ENCODE measurements at places on chromosomes 3 and 15.

- DNase-seq = no peak
Measured at GRCh38 chr3:150483226-150483625, 63.1 kb downstream of the SERP1 start.

GRCh38 chr3:2036076-2036475 lies 62.6 kb upstream of the CNTN4 start:
- no peak for DNase-seq

DNA sequence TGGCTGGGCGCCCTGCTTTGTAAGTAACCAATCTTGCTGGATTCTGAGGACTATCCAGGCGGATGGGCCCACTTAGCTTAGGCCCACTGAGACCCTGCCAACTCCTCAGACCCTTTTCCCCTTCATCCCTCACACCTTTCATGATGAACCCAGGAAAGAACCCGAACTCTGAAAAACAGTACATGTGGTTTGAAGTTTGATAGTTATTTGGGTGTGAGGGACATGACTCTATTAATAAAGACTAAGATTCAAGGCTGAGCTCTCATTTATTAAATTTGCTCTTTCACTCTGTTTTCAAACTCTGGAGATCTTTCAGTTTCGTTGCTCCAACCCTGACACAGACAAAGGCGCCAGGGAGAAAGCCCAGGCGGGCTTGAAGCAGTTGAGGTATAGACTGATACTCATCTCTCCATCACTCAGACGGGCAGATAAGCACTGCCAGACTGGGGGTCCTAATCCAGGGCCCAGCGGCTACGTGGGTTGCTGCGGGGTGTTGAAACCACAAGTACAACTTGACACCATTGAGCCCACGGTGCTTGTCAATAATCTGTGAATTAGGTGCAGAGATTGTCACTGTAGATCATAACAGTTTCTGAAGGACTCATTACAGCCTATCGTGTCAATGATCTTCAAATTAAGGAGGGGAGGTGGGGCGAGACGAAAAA lies 7.2 kb upstream of the SOX2 start:
- no peak for DNase-seq

DNA sequence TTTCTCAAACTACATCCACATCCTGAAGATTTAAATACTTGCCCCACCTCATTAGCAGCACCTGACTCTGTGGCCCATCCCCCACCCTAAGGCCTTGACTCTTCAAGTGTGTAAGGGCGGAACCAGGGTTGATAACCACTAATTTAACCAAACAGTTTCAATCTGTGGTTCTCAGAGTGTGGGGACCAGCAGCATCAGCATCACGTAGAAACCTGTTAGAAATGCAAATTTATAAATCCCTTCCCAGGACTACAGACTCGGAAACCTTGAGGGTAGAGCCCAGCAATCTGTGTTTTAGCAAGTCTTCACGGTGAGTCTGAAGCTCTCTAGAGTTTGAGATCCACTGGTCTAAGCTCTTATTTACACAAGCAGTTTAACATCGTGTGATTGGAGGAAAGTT lies 12.4 kb downstream of the GNB4 start:
- no peak for DNase-seq

DNA sequence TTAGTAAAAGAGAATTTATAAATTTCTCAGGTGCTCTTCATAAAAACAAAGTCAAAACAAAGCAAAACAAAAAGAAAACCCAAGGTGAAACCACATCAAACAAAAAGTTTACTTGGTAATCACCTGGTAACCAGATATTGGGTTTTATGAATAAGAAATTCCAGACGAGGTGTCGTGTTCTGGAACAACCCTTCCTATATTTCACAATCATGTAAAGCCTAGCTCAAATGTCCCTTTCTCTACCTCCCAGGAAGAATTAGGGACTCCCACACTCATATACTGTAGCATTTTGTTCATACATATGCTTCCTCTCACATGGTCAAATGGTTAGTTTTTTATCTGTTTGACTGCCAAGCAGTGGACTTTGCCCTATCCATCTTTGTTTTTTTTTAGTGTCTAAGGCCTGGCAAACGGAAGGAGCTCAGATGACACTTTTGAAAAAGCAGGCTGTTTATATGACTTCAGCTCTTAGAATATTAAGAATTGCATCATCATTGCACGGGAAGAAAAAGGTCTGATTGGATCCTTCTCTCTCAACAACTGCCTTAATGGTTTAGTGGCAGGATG lies 326.7 kb upstream of the TBL1XR1 start:
- no peak for DNase-seq

GRCh38 chr15:28112101-28112760 lies 13.1 kb upstream of the OCA2 start:
- DNase-seq = no peak

DNA sequence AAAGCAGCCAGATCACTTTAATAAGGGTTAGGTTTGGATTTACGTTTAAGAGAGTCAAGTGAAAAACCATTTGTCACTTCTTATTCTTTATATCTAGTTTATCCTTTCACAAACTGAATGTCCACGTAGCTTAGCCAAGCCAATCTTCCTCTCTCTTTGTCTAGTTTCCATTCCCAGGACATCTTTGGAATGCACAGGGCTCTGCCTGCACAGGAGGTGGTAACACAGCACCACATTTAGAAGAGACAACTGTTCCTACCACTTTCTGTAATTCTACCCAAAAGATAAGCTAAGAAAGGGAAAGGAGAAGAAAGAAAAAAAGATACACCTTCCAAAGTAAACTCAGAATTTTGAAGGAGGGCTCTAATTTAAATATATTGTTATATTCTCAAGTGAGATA lies 67.9 kb downstream of the IGSF11 start:
- no peak for DNase-seq

DNA sequence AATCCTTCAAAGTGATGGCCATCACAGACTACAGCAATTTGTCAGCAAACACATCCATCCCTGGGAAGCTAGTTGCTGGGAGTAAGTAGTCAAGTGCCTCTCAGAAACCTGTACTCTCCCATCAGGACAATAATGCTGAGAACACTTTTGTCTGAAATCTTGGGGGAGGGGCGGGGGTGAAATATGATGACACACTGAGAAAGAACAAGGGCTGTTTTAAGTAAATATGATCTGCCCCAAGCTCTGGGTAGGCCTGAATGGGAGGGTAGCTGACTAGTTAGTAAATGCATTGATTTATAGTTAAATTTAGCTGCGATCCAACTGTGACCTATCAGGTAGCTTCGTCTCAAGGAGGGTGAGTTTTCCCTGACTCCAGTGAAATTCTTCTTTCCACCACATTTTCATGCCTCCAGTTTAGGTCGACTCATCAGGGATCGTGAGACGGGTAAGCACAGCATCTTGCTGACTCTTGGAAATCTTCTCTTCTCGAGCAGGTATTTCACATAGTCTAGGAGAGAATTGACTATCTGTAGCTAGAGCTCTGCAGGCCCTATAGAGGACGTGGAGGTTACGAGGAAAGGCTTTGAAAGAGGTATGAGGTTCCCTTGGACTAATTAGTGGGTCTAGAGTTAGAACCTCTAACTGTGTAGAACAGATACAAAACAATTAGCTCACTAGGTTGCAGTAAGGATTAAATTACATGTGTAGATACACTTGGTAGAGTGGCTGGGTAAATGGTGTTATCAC lies 213.4 kb upstream of the SLC2A2 start:
- DNase-seq = no peak

GRCh38 chr3:79769229-79769628 lies 1.4 kb upstream of the ROBO1 start:
- DNase-seq = no peak

DNA sequence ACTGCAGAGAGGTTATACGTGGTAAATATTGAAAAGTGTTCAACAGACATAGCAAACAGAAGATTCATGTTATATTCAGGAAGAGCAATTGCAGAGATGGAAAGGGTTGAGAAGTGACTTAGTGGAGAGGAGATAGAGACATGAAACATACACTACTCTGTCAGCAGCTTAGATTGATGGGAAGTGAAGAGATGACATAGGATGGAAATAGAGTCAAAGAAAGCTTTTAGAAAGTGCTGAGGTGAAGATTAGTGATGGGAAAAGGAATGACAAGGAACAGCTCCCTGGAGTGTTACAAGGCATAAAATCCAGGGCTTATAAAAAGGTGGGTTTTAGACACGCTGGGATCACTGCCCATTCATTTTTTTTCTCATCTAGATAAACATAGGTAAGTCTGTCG lies 17.2 kb upstream of the GOLIM4 start:
- DNase-seq = no peak

DNA sequence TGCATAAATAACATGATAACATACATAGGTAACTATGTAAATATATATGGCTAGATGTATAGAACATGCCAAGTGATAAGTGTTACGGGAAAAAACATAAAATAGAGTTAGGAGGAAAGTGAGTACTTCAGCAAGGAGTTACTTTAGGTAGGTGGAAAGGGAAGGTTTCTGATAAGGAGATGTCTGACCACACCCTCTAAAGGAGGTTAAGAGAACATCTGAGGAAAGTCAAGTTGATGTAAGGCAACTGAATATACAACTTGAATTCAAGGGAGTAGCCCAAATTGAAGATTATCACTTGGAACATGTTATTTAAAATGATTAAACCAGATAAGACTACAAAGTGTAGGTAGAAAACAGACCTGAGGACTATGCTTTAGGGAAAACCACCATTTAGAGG lies 13.8 kb downstream of the PIERCE2 start:
- no peak for DNase-seq

DNA sequence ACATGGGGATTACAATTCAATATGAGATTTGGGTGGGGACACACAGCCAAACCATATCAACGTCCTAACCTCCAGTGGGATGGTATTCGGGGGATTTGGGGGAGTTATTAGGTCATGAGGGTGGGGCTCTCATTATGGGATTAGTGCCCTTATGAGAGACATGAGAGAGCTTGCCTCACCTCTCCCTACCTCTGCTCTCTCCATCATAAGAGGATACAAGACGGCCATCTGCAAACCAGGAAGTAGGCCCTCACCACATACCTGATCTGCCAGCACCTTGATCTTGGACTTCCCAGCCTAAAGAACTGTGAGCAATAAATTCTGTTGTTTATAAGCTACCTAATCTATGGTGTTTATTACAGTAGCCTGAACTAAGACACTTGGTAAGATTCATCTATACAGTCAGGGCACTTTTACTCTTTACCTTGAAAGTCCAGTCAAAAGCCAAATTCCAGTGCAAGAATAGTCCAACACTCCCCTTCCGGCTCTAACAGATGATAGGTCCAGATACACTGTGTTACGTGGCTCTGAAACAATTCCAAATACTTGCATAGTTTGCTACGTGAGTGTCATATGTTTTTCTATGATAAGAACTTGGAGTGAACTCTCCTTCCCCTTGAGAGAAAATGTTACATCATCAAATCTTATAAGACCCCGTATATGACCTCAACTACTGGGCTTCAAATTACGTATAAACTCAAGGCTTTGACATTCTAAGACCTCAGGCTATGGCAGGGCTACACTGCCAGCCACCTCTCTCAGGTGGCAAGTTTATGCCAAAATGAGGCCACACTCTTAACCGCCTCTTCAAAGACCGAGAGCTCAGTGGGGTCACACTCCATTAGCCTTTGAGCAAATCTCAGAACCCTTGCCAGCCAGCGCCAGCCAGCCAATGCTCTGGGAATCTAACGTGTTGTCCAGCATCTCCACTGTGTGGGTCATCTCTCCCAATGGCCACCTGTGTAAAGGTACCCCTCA lies 129.9 kb downstream of the XXYLT1 start:
- peak; percentile 39 for DNase-seq

DNA sequence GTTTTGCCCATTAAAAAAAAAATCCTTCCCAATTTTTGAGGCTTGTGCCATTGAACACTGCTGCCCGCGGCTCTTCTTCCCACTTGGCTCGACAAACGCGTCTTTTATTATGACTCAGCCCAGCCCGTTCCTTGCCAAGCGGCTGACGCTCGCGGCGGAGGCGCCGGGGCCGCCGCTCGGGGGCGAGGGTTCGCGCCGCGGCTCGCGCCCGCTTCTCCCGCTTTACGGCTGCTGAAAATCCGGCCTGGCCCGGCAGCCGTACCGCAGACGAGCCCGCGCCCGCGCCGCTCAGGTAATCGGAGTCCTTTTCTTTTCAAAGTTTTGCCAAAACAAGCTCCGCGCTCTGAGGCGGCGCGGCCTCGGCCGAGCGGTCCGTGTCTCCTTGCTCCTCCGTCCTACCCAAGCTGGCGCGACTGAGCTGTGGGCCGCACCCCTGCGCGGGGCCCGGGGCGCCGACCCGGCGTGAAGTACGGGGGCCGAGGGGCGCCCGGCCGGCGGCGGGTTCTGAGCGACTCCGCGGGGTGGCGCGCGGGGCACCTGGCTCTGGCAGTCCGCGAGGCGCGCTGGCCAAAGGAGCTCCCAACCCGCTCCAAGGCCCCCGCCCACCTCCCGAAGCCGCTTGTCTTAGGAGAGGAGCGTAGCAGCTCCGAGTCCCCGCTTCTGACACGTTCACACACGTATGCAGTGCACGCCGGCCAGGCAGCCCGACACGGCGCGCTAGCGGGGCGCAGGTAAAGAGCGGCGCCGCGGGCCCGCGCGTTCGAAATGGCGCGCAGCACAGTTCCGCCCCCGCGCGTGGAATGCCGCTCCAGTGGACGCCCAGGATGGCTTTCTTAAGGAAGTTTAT lies 418.2 kb upstream of the NAALADL2 start:
- DNase-seq = peak; percentile 93

GRCh38 chr3:122415104-122415744 lies 638 bp downstream of the WDR5B start:
- DNase-seq = peak; percentile 51

DNA sequence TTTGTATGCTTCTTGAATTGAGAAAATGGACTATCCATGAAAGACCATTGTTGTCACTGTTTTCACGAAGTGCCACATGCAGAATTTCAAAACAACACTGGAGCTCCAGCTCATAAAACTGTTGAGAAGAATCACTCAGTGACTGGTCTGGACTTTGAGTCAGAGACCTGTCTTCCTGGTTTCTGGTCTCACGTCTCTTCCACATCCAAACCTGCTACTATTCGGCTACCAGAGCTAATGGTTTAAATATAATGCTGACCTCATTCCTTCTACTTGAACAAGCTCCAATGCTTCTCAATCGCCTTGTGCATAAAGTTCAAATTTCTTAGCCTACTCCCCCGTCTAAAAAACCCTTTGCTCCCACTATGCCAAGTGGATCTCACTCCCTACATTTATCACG lies 227.9 kb upstream of the NR2F2 start:
- no peak for DNase-seq

DNA sequence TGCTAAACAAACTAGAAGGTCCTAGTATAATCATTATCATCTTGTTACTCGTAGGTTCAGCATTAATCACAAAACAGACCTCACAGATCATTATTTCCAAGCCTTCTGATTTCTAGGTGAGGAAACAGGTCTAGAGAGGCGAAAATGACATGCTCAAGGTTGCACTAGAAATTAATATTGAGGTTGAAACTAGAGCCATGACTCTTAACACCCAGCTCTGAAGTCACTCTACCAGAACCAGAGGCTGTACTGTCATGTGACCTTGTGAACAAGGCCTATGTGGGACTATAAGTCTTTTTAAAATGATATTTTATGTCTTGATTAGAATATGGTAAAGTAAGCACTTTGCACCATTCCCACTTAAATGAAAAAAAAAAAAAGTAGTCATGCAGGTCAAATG lies 23.8 kb upstream of the FGF12 start:
- no peak for DNase-seq

- no peak for DNase-seq
Measured at GRCh38 chr3:123871946-123872345, 12.2 kb downstream of the MYLK start.

- DNase-seq = no peak
Measured at GRCh38 chr3:129985113-129985512, 10.6 kb downstream of the TRH start.

- DNase-seq = peak; percentile 39
Measured at GRCh38 chr3:62134061-62134496, 239.3 kb downstream of the FEZF2 start.

- DNase-seq = no peak
Measured at GRCh38 chr3:6551165-6551564, 309.8 kb upstream of the GRM7 start.

Measured in fibroblast of skin of back (primary cell).